ENCODE measurements at places on chromosomes 7 and 10. TPM values are rescaled to one million over a fixed set of nuclear protein-coding genes. Genes with fewer than 3 reads are reported as not detected.
A peak's percentile ranks its signal among the peaks of the same experiment; 100 is the strongest.

Gene SEMA3A
- total RNA-seq: 1.3 TPM

Gene ZC3HAV1L
- total RNA-seq: 14.9 TPM

Gene P4HA1
- 32.9 TPM for total RNA-seq

Gene CTAGE4
- total RNA-seq: 1.4 TPM

Gene PNLIP
- not detected for total RNA-seq

Gene ALKBH4
- 10.5 TPM for total RNA-seq

DNA sequence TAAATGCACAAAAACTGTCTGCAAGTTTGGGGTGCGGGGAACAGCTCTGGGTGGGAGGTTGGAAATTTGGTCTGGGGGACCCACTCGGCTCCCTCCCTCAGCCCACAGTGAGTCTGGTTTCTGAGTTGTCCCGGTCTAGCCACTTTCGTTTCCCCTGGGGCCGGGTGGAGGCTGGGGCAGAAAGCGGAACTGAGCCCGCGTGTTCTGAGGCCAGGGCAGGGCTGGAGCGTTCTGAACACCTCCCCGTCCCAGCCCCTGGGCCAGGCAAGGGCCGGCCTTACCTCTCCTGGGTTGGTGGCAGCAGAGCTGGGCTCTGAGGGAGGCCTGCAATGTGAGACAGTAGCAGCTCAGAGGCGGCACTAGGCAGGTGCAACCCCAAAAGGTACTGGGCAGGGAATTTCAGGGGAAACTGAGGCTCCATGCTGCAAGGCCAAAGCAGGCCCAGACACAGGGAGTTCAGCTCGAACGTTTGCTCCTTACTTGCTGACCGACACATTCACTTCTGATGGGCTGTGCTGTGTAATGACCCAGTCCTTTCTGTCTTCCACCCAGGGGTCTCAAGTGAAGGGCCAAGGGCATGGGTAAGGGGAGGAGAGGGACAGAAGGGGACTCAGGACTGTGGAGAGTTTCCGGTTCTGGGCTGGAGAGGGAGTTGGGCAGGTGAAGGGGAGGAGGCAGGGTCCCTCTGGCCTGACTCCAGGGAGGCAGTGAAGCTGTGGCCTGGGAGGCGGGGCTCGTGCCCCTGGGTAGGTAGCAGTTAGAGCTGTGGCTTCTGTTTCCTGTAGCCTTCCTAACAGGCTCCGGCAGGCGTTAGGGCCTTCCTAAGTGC, 3.0 kb downstream of the IRF5 start:
- peaks cover 17% of the 10 kb centered on the region for H3K27me3 ChIP-seq
- H3K4me3 ChIP-seq: peak overlapping the region; percentile 55
- peaks cover 2% of the 10 kb centered on the region for H3K36me3 ChIP-seq
- DNase-seq: peak; percentile 30
- peak overlapping the region; percentile 83 for H3K27ac ChIP-seq

DNA sequence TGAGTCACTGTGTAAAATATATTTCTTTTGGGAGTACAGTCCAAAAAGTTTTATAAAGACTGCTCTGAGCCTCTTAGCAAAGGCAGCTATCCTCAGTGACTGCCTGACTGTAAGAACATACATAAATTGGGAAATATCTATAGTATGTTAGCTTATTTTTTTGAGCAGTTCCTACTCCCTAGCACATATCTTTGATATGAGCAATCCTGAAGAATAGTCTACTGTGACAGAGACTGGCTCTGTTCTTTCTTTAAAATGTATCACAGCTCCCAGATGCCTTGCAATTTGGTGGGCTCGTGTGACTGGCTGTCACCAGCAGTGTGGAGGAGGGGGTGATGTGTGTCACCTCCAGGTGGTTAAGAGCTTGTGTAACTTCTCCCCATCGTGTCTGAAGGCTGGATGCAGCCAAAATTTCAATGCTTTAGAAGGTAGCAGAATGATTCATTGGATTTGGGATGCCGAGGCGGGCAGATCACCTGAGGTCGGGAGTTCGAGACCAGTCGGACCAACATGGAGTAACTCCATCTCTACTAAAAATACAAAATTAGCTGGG, 47.9 kb downstream of the MTERF1 start:
- H3K4me1 ChIP-seq: no peaks in the 10 kb centered on the region
- no peak overlapping the region for H3K27ac ChIP-seq
- H3K27me3 ChIP-seq: no peaks in the 10 kb centered on the region
- no peak for DNase-seq
- no peak overlapping the region for H3K4me3 ChIP-seq
